ENCODE measurements at places on chromosomes 5 and 9.

GRCh38 chr5:1511651-1512540 is 11.9 kb downstream of the LPCAT1 start:
- DNase-seq = peak; percentile 15

DNA sequence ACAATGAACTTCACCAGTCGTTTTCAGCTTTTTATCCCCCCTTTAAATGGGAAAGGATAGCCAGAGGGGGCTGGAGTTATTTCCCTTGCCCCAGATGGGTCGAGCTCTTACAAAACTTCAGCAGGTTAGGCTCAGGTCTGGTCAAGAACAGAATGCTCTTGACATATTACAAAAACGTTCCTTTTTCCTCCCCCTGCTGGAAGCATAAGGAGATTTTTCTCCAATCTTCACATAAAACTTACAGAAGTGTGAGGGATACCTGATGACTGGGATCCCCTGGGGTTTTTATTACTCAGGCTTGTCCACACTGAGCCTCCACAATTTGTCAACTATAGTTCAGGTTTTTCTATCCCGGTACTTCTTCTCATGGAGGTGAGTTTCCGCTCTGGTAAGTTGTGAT is 60.8 kb downstream of the CSF2 start:
- DNase-seq = no peak

DNA sequence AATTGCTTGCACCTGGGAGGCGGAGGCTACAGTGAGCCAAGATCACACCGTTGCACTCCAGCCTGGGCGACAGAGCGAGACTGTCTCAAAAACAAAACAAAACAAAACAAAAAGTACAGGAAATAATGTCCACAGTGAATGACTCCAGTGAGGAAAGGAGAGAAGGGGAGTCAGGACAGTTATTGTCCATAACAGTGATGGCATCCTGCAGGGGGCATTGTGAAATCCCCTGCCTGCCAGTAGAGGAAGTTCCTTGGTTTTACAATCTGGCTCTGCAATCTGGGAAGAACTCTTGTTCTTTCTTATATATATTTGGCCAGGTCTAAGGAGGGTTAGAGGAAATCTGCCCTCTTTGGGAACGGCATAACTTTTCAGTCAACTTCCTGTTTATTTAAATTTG is 8.2 kb downstream of the SH3GL2 start:
- no peak for DNase-seq

GRCh38 chr9:125988479-125989050 is 241.4 kb downstream of the PBX3 start:
- DNase-seq = peak; percentile 8

DNA sequence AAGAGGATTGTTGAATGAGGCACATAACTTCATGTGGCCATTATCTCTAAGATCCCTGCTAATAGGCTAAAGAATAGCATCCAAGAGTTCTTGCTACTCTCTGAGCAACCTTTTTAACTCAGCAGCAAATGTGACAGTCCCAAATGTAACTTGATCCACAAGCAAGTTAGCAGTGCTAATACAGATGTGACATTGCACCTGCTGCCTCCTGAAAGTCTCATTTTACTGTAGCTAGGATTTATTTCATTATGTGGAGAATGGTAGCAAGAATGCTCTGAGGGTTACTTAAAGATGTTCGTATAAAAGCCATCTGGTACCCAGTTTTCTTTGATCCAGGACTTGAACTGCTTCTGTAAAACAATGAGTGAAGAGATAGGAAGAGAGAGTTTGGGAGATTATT is 45.8 kb downstream of the CDH10 start:
- DNase-seq = no peak

DNA sequence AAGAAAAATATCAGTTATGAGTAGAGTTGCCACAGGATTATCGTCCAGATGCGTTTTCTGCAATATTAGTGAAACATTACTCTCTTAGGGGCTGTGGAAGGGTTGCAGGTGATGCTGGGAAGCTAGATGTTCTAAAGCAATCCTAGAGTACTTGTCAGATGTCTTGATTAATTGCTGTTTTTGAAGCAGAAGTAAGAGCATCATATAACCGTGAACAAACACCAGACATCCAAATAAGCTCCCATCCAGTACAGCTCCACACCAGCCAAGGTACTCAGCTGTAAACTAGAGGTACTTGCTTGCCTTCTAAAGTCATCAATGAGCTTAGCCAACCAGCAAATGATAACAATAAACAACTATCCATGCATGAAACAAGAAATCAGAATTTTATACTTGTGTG is 131.1 kb downstream of the ST8SIA4 start:
- DNase-seq = no peak

- DNase-seq = no peak
Observed at GRCh38 chr9:93575796-93576257, 557 bp upstream of the PHF2 start.

- DNase-seq = no peak
Observed at GRCh38 chr5:75509956-75510355, 1.5 kb downstream of the CERT1 start.

GRCh38 chr5:180171568-180172094 is 37.4 kb downstream of the RASGEF1C start:
- DNase-seq = no peak

GRCh38 chr9:77221431-77221830 is 44.1 kb downstream of the VPS13A start:
- no peak for DNase-seq

GRCh38 chr9:135711391-135711790 is 9.4 kb downstream of the KCNT1 start:
- no peak for DNase-seq

- DNase-seq = no peak
Observed at GRCh38 chr9:85439791-85440190, 302.0 kb downstream of the AGTPBP1 start.

DNA sequence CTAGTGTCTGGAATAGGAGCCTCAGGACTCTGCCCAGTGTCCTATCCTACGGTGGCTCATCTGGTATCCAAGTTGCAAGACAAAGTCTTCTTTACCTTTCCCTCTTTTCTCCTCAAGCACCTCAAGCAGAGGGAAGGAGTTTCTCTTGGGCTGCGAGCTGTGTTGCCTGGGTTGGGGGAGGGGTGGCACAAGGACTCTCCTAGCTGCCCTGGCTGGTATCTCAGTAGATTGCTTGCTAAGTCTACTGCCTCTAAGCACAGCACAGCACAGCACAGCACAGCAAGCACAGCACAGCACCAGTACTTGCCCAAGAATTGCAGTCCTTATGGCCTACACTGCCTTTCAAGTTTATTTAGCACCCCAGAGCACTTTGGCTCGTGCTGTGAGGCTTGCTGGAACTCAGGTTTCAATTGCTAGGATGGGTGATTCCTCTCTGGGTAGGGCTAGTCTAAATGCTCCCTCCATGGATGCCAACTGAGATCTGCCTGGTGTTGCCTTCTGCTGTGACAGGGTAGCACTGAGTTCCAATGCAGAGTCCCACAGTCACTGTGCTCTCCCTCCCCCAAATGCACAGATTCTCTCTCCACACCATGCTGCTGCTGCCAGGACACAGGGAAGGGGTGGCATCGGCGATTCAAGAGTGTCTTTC is 213.1 kb upstream of the POU5F2 start:
- DNase-seq = no peak

DNA sequence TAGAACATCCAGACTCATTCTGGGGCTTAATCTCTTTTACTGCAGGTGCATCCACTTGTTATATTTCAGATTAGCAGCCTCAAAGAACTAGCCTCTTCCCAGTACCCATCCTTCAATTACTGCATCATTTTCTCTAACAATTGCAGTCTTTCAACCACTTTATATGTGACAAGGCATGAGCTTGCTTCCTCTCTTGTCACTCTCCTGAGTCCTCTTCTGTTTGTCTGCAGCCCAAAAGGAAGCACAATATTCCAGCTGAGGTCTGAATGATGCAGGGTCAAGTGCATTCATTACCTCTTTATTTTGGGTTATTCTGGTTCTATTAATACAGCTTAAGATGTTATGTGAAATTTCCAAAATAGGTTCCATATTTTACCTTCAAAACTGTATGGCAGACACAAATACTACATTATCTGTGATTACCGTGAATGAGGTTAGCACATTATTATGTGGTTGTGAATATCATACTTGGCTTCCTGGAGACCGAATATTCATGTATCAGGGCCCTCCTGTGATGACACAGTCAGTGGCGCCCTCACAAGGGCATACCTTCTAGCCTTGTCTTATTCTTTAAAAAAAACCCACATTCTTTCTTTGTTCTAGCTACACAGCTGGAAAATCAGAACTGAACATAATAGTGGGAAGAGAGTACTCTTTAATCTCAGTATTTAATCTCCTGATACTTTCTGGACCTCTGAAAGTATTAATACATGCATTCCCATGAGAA is 323.8 kb downstream of the PDE4D start:
- DNase-seq = no peak

- DNase-seq = no peak
Observed at GRCh38 chr5:33806738-33807442, 84.9 kb downstream of the ADAMTS12 start.

DNA sequence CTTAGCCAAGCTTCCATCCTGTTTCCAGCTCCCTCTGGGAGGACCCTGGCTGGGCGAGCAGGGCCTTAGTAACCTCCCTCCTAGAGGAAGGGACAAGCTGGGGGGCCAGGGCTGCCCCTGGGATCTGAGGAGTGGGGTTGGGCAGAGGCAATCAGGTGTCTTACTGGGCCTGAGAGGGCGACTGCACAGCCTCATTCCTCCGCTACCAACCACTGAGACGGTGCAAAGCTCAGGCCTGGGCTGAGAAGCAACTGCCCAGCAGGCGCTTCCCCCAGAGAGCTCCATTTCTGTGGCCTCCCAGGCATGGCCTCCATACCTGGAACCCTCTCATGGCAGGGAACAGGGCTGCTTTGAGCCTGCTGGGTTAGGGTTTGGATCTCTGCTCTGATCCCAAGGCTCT is 18.8 kb upstream of the GFPT2 start:
- DNase-seq = no peak

DNA sequence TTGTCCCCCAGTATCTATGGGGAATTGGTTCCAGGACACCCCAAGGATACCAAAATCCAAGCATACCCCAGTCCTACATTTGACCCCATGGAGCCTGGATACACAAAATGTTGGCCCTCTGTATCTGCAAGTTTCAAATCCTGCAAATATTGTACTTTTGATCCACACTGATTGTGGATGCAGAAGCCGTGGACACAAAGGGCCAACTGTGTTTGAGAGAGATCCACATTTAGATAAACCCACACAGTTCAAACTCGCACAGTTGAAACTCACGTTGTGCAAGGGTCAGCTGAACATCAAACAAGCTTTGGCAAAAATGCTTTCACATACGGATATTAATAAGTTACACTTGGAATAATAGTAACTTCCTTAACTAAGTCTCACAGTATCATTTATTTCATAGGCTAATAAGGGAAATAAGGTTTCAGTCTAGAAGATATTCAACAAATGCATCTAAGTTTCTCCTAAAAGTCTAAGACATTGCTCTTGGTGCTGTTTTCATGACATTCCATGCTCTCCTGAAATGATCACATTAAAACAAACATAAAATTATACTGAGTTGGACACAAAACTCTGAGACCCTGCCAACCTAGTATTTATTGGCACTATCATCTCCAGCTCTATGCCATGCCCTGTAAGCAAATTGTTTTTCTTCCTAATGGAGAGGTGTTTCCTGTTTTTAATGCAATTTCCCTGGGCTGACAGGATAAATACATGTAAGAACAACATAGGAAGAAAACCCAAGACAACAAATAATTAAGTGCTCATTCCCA is 32.3 kb downstream of the ACTL7A start:
- no peak for DNase-seq

GRCh38 chr9:38334234-38334633 is 58.3 kb upstream of the ALDH1B1 start:
- no peak for DNase-seq

DNA sequence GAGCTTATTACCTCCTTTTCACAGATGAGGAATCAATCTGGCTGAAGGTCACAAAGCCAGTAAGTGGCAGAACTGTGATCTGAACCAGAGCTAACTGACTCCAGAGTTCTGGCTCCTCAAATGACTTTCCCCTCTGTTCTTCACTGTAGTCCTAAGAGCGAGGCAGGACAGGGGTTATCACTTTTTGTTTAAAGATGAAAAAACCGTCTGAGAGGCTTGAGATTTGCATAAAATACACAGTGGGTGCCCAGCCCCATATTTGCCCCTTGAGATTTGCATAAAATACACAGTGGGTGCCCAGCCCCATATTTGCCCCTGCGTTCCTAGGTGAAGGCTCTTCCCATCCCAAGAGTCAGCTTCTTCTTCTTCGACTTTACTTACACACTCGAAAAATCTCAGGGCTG is 667 bp downstream of the FBXO10 start:
- no peak for DNase-seq

DNA sequence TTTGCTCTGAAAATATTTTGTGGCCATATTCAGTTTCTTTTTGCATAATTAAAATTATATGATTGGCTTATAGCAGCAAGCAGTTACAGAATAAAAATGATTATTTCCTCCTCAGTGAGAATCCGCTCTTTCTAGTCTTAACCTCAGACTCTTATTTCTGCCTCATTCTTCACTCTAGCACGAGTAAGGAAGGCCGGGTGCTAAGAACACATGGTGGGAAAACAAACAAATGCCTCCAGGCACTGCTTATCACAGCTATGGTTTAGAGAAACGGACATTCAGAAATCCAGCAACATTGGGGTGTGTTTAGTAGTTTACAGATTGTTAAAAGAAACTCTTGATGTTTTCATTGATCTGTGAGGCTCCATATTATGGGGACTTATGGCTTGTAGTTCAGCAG is 168.7 kb downstream of the KDM4C start:
- no peak for DNase-seq

GRCh38 chr5:109674596-109674995 is 15.1 kb upstream of the MAN2A1 start:
- DNase-seq = no peak

GRCh38 chr5:73365301-73365853 is 83.2 kb downstream of the FOXD1 start:
- DNase-seq = no peak

DNA sequence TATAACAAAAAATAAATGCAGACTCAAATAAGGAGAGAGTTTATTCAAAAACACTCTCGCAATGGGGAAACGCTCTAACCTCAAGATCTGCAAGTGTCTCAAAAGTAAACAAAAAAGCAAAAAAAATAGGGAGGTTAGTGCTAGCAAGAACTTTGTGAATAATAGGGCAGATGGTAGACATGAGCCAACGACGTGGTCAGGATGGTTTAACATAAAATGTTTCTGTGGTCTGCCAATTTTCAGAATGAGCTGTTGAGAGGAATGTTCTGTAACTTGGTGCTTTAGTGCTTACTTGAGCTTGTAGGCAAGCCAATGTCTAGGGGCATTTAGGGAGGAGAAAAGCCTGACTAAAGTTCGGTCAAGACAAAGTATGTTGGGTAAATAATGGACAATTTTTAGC is 1813.9 kb upstream of the CDH6 start:
- DNase-seq = no peak

DNA sequence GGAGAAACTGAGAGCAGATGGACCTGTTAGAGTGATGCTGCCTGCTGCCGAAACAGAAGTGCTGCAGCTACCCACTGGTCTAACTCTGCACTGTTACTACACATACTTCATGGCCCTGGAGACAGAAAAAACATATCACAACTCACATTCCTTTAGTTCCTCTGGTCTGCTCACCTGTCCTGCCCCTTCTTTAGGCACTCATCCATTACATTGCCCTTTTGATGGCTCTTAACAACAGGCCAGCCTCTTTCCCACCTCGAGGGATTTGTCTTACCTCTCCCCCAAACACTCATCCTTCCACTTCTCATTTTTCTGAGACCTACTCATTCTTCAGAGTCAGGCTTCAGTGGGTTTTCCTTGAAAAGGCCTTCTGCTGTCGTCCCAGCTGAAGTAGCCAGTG is 49.2 kb downstream of the KCTD16 start:
- no peak for DNase-seq

- no peak for DNase-seq
Observed at GRCh38 chr9:136837146-136837855, 5.0 kb upstream of the AJM1 start.
